Activated naive CD4-positive, alpha-beta T cell treated with anti-CD3 and anti-CD28 coated beads, Interleukin-2, amount 10 ng/mL, durations not matched to agents 7 days and 5 days (primary cell): ENCODE measurements at places on chromosomes 4 and X.

DNA sequence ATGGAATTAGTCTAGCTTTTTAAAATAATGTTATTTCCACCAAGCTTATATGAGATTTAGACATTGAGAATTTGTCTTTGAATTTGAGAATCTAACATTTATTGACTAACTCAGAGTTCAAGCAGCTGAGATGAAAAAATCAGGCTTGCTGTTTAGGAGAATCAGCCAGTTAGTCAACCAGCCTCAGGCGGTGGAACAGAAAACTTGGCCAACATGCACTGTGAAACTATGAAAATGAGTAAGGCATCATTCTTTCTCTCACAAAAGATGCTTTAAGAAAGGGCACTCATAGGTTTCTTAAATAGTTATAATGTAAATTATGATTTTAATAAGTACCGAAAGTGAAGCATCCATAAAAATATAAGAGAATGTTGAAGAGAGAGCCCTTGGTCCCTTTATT is 84.2 kb downstream of the NFKB1 start:
- no peak for DNase-seq

DNA sequence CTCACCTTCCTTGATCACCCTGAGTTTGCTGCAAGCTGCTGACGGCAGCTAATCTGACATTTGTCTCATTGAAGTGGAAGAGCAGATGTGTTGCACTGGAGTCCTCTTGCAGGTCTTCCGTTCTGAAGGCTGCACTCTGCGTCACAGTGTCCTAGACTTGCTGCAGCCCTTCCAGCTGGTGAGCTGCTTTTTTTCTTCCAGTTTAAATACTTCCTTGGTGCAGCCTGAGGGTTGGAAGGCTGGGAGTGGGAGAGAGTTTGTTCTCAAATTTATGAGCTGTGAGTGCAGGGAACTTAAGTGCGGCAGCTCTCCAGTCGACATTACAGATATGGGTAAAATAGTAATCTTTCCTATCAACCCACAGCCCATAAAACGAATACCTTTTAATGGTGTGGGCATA is 303.6 kb upstream of the FAT1 start:
- DNase-seq = no peak

GRCh38 chrX:17039826-17040225 is 93.4 kb downstream of the REPS2 start:
- DNase-seq = no peak

DNA sequence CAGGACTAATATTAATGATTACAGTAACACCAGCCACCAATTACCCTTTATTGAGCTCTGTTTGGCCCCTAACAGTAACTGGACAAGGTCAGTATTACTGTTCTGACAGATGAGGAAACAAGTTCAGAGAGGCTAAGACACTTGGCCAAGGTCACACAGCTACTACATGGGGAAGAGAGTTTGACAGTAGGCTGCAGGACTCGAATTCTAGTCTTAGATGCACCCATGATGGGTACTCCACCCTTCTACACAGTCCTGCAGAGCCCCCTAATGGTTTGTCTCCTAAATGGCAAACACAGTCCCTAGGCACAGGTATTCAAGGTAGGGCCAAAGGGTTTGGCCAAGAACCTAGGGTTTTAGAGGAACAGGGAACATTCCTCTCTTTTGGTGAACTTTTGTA is 93.9 kb downstream of the NSUN7 start:
- peak; percentile 54 for DNase-seq

- DNase-seq = no peak
These were observed 783 bp downstream of the BEX2 start for GRCh38 chrX:103309860-103310554.

DNA sequence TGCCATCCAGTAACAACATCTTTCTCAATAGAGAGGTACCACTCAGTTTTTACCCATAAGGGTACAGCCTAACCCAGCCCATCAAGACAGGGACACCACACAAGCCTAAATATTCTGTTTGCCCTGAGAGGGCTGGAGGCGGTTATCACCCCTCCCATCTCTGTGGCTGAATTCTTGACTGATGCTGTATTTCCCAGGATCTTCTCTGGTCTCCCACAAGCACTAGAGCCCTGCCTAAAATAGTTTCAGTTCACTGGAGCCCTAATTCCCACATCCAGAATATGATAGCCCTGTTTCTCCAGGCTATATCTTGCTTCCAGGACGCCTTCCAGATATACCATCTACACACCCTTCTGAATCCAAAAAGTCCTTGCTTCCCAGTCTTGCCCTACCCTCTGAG is 91.6 kb upstream of the NMU start:
- no peak for DNase-seq

DNA sequence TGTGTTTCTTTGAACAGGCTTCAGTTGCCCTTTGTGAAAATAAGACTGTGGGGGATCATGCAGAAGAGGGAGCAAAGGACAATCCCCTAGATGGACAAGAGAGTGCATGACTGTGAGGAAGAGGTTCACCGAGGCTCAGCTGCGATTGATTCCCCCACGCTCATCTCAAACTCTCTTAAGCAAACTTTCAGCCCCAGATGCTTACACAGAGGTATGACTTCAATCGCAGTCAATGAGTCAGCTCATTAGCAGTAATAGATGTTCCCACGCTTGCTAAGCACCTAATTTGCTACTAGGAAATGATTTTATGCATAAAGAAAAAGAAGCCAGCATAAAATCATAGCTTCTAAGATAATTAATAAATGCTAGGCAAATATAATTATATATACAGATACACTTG is 2256.1 kb upstream of the AGA start:
- no peak for DNase-seq

GRCh38 chr4:41213625-41214135 is 662 bp downstream of the APBB2 start:
- DNase-seq = no peak

DNA sequence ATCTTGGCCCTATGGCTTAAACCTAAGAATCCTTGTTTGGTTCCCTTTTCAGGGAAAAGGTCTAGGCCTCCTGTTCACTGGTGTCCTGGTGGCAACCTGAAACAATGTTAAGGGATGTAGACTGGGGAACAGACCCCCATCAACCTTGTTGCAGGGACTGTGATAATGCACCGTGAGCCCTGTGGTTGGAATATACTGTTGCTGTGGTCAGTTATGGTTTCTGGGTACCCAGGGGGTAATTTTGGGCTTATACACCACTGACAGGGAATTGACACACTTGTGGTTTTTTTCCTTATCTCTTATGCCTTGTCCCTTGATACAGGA is 64.0 kb upstream of the WDR1 start:
- no peak for DNase-seq

DNA sequence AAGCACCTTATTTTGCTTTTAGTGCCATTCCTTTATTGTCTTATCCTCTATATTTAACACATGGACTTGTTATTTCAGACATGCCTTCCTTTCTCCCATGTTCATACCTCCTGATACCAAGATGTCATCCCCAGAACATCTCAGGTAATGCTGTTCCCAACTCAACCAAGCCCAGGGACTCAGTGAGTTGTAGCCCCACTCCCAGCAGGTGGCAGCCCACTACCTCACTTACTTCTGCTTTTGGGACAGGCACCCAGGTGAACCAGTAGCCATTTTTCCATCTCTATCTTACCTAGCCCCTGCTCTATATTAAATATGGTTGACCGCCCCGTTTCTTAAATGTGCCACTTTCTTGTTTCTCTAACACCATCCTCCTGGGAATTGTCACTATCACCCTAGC is 199.0 kb downstream of the DCHS2 start:
- DNase-seq = no peak

- no peak for DNase-seq
These were observed 178.1 kb downstream of the NWD2 start for GRCh38 chr4:37422638-37423037.

DNA sequence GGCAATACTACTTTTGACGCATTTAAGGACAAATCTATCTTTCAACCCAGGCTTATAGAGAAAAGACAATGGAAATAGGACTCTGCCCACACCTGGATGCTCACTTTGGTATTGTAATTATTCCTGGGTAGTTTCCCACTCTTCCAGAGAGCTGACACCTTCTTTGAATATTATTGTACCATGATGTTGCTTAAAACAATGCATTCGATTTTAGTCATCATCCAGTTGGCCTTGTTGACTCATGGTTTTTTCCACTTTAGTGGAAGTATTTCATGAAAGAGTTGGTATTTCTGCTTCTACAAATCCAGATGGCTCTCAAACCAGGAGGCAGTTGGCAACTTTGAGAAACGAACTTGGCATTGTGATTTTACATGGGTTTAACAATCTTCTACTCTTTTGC is 124.2 kb downstream of the ENOX2 start:
- DNase-seq = no peak

- DNase-seq = peak; percentile 67
These were observed 6.0 kb downstream of the SLC2A9 start for GRCh38 chr4:10015140-10015753.

DNA sequence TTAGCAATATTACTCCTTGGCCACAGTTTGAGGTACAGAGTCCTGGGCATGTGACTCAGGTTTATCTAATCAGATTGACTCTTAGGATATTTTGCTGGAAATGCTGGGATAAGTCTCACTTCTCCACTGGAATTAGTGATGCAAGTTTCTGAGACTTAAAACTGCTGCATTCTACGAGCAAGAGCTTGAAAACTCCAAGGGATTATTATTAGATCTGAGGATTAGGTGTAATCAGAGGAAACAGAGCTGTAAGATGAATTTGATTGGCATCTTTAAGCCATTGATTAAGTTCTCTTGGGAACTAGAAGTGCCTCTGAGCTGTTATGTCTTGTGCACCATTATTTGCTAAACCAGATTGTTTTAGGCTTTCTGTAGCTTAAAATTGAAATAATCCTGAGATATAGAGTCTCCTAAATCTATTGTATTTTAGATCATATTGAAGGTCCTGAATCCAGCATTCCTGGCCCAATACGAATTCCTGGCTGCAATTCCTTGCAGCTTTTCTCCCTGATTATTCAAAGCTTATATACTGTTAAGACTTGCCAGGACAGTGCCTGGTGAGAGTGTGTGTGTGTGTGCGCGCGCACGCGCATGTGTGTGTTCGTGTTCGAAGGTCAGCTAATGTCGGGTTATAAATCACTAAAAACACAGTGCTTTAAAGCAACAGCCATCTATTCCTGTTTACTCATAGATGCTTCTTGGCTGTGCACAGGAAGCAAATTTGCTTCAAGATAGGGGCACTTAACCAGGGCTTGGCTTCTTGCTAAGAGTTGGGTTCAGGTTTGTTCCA is 735.1 kb downstream of the STIM2 start:
- DNase-seq = no peak

GRCh38 chr4:102143433-102143832 is 201.8 kb downstream of the SLC39A8 start:
- no peak for DNase-seq

DNA sequence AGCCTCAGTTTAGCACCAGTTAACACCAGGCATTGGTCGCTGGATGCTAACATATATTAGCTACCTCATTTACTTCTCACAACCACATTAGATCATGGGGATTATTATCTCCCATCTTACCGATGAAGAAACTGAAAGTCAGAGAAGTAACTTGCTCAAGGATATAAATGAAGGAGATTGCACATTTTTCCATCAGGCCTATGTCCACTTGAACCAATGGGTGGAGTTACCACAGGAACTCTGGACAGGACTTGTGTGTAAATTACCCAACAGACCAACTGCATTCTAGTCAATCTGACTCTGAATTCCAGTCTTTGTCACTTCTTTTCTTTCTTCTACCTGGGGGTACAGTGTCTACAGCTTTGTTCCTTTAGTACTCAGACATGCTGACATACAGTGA is 1.8 kb downstream of the LNX1 start:
- no peak for DNase-seq

GRCh38 chr4:26900765-26901164 is 40.1 kb downstream of the STIM2 start:
- DNase-seq = no peak

DNA sequence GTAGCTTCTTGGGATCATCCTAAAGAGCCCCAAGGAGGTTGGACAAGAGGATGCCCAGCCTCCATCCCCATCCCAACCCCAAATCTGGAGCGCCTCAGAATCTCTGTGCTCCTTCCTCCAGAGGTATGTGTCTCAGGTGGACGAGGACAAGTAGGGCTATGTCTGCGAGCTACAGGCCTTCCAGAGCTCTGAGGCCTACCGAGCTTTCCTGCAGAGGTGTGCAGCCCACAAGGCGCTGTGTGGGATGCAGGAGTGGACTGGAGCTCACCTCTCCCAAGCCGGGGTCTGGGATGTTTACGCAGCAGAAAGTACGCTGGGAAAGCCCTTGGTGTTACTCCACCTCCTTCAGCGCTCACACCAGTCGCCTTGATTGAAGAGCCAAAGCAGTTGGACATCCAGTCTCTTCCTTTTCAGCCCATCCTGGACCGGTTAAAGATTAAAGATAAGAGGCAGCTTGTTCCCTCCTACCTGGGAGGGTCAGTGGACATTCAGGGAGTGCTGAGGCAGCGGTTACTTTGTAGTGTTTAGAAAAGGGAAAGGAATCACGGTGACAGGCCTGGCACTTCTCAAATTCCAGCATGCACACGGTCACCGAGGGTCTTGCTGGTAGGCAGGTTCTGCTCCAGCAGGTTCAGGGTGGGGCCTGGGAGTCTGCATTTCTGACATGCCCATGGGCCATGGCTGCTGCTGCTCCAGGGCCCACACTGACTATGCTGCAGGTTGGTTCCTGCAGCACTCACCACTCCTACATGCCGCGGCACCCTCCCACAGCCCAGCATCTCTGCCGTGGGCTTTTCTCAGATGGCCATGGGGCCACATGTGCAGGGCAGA is 29.5 kb upstream of the JAKMIP1 start:
- DNase-seq = no peak

DNA sequence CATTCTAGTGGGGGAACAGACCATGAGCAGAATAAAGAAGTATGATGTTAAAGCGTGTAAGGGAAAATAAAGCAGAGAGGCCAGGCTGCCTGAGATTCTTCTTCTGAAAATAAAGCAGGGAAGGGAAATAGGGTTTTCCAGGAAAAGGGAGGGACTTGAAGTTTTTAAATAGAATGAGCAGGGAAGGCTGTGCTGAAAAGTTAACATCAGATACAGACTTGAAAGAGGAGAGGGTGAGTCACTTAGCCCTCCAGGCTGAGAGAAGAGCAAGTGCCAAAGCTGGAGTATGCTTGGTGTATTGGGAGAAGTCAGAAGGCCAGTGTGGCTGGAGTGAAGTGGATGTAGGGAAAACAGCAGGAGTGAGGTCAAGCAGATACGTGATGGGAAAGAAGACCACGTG is 10.0 kb upstream of the PLK4 start:
- no peak for DNase-seq

- DNase-seq = no peak
These were observed 63.3 kb upstream of the BANK1 start for GRCh38 chr4:101727238-101727637.

DNA sequence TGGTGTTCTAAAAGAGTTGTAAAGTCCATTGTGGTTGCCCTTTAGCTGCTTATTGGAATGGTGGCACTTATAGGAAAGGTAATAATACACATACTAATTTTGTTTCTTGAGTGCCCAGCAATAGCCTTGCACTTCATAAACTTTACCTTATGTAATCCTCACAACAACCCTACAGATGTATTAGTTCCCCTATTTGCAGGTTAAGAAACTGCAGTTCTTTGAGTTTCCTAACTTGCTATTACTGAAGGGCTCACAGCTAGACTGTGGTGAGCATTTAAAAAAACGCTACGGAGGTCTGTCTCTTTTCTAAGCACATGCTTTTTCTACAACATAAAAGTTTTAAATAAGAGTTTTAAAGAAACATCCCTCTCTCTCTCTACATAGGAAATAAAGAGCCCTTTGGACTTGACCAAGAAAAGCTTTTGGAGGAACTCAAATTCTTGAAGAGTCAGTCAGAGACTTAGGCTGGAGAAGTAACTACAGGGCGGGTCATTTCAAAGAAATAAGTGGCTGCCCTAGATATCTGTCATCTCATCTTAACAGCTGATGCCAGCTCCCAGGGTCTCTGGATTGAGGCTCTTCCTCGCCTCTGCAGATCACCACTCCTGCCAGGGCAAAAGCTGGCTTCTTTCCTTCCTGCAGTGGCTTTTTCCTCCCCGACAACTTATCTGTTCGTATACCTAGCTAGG is 42.0 kb upstream of the FBXW7 start:
- DNase-seq = no peak
